ENCODE measurements at places on chromosomes 3 and 15.

- no peak for DNase-seq
These were observed 77.5 kb downstream of the ESYT3 start for GRCh38 chr3:138511945-138512344.

DNA sequence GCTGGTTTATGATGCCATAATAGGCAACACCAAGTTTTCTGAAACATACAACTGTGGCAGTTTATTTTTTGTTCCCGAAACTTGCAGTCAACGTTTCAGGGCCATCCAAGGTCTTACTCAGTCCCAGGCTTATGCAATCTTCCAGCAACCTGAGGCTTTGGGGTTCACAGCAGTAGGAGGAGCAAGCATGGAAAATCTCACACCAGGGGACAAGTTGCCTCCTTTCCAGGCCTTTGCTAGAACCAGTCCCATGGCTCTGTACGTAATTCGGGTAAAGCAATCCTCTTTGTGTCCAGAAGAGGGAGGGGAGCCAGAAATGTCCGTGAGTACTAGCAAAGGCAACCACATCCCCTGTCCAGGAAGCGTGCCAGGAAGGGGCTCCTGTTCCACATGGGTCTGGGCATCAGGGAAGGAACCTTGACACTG, 4.7 kb upstream of the FAM240A start:
- no peak for DNase-seq

- no peak for DNase-seq
These were observed 129.3 kb downstream of the RBMS3 start for GRCh38 chr3:29410220-29410619.

GRCh38 chr15:76146812-76147211, 87.0 kb downstream of the TMEM266 start:
- DNase-seq = no peak

- no peak for DNase-seq
These were observed 63.0 kb downstream of the ATP10A start for GRCh38 chr15:25799906-25800700.

DNA sequence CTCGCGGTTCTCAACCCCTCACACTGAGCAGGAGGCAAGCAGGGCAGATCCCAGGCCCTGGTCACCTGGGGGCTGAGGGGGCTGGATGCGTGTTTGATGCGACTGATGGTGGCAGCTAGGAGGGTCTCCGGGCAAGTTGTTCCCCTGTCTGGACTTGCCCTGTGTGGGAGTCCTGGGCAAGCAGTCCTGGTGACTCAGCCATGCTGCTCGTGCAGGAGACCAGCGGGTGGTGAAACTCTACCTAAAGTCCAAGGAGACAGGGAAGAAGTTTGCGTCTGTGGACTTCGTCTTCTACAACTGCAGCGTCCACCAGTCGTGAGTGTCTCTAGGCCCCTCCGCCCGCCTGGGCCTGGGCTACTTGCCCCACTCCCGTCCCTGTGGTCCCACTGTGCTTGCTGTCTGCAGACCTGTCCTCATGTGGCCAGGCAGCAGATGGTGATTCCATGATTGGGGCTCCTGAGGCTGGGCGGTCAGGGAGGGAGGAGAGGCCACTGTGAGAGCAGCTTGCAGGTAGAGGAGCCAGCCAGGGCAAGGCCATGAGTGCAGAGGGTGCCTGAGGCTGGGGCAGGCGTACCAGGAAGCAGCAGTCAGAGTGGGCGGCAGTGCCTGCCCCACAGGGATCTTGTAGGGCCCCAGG, 23.1 kb downstream of the PLXNA1 start:
- DNase-seq = no peak

DNA sequence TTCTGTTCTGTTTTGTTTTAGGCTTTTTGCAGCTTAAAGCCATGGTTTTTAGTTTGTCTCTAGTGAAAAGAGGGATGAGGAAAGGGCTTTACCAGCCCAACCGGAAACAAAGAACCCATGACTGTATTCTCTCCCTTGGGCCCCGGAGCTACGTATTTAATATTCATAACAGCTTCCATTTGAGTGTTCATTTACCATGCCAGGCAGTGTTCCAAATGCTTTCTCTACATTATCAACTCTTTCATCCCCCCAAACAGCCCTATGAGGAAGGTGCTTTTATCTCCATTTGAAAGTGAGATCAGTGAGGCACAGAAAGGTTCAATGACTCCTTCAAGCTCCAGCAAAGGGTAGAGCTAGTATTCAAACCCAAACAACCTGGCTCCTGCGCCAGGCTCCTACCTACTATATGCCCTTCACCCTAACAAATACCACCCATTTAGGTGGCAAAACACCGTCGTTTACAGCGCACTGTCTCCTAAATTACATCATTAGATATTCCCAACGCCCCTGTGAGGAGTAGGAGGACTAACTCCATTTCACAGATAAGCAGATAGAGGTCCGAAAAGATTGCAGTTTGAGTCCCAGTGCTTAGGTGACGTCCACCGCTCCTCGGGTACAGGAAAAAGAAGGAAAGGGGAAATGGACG, 27.9 kb downstream of the GTPBP8 start:
- DNase-seq = no peak

GRCh38 chr3:187750513-187751123, 5.3 kb upstream of the BCL6 start:
- DNase-seq = no peak

DNA sequence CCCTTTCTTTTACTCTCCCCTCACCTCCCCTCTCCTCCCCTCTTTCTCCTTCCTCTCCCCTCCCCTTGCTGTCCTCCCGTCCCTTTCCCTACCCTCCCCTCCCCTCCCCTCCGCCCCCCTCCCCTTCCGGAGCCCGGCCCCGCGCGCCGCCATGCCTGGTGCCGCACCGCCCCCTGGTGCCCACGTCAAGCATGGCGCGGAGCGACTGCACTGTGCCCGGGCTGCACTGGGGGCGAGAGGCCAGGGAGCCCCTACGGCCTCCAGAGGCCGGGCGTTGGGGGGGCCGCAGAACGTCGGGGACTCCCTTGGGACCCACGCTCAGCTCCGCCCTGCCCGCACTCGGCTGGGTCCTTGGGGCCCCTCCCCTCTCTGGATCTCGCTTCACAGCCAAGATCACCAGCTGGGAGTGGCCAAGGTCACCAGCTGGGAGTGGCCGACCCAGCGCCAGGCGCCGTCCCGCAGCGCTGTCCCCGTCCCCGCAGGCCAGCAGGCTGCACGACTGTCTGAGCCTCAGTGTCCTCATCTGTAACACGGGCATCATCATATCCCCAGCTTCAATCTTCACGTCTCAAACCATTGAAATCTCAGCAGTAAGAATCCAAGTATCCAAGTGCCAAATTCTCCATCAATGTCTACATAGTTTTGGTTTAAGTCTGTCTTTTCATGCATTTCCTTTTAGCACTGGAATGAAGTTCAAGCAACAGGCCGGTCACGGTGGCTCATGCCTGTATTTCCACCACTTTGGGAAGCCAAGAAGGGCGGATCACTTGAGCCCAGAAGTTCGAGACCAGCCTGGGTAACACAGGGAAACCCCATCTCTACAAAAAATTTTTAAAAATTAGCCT, 42.5 kb downstream of the TPRA1 start:
- peak; percentile 92 for DNase-seq

- no peak for DNase-seq
These were observed 65.2 kb upstream of the UBE2E1 start for GRCh38 chr3:23740517-23740965.

DNA sequence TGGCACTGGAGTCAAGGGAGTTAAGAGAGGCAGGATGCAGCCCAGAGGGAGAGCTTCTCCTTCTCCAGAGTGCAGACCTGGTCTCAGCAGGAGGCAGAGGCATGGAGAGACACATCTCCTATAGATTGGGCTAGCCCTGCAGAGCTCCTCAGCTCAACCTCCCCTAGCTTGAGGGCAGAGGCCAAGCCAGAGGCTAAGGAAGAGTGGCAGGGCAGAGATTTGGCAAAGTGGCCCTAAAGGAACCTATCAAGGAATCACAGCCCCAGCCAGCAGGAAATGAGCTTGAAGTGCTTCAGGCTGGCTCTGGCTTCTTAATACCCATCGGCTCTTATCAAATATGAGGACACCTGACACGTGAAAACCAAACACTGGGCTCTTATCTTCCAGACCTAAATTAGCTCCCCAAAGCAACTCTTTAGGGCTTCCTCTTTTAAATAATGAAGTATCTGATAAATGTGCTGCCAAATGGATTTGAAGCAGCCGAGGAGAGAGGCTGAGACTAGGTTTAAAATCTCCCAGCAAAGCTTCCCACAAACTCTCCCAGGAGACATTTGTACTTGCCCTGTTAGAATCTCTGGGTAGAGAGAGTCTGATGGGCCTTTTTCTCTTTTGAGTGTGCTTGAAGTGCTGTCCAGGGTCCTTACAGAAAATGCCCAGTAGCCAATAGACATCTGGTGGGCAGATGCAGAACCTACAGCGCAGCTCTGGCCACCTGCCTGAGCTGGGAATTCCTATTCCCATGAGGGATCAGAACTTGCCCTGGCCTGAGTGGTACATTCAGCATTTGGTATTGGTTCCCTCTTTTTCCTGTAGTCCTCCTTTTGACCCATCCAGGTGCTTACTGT, 271.4 kb downstream of the CLSTN2 start:
- no peak for DNase-seq

DNA sequence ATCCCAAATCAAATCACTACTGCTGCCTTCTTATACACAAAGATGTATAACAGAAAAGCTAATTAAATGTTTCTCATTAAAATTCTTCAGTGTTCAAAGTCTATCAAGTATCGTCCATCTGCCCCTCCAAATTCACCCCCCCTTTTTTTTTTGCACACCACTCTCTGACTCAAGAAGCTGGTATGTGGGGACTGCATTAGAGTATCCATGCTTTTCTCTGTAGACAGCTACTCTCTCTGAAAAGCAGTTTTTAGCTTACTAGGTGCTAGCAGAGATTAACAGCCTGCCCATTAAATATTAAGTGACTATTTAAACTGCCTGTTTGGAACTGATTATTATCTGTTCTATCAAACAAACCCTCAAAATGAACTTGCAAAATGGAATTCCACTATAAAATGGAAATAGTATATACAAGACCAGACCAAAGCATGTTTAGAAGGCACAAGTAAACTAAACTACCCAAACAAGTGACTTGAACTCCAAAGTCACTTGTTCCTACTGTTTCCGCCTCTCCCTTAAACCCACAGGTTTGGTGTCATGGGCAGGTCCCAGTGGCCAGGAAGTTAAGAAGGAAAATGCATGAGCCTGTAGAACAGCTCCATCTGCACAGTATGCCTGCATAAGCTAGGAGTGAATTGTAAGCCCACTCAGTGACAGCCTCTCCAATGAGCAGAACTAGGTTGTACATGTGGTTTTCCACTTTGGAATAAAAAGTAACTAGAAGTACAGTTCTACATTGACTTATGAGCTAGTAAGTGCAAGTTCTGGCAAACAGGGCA, 32.5 kb downstream of the GBE1 start:
- no peak for DNase-seq

- no peak for DNase-seq
These were observed 103.5 kb upstream of the SLC7A14 start for GRCh38 chr3:170689296-170689829.

- no peak for DNase-seq
These were observed 16.4 kb upstream of the PRR20G start for GRCh38 chr3:127304121-127304744.

GRCh38 chr3:55362210-55362960, 124.7 kb downstream of the WNT5A start:
- no peak for DNase-seq

GRCh38 chr3:97975466-97975865, 3.2 kb upstream of the RIOX2 start:
- no peak for DNase-seq

DNA sequence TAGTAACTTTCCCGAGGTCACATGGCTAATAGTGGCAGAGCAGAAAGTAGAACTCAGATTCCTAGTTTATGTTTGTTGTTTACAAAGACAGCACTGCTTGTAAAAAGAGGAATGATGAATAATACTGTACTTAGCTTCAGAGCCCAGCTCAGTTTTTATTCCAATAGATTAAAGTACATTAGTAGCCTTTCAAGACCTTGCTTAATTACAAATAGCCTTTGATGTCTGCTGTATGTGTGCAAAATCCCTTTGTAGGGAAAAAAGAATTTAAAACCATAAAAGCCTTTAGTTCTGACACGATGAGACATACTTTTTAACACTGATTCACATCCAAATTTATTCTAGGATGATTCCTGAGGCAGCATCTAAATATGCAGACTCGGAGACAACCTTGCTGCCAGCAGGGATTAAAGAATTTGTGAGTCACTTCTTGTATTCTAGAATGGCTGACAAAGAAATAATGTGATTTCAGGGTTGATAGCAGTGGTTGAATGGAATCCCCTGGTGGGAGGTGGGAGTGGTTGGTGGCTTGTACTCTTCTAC, 324.2 kb upstream of the TGFBR2 start:
- DNase-seq = no peak

DNA sequence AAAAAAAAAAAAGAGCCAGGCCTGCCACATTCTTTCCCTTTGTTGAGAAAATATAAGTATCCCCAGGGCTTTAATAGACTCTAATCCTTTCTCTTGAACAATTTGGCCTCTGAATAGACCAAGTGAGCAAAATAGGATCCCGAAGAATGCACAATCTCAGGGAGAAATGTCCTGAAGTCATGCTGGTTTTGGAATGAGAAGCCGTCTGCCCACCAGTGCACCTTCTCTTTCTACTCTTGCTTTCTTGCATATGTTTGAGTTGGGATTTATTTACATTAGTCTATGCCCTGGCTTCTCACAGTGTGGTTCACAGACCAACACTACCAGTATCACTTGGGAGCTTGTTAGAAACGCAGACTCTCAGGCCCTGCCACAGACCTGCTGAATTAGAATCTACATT, 153.0 kb downstream of the ZNF621 start:
- no peak for DNase-seq

- no peak for DNase-seq
These were observed 95.3 kb downstream of the TIGIT start for GRCh38 chr3:114389156-114389555.

GRCh38 chr15:39247574-39247973, 333.3 kb upstream of the THBS1 start:
- no peak for DNase-seq

GRCh38 chr15:61038910-61039309, 190.2 kb downstream of the RORA start:
- DNase-seq = no peak

GRCh38 chr3:127484601-127485388, 105.7 kb downstream of the TPRA1 start:
- peak; percentile 57 for DNase-seq

DNA sequence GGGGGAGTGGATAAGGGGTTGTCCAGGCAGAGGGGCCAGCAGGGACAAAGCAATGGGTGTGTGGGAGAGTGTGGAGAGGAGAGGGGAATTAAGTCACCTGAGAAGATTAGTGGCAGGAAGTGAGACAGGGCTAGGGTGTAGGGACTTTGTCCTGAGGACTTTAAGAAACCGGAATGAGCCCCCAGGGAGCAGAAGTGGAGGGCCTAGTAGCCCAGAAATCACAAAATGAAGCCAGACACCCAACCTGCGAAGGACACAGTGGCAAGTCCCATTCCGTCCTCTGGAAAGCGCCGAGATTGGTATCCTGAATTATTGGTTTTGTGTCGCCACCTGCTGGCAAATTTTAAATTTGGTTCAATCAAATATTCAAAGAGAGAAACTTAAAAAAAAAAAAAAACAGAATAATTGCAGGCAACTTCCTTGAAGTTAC, 78.0 kb upstream of the SLC25A36 start:
- DNase-seq = peak; percentile 64

- DNase-seq = no peak
These were observed 444.9 kb upstream of the TBL1XR1 start for GRCh38 chr3:177642042-177642803.

- DNase-seq = no peak
These were observed 79.0 kb upstream of the SELENOK start for GRCh38 chr3:53970661-53971060.
